ENCODE measurements at places on chromosomes 13 and 19.

DNA sequence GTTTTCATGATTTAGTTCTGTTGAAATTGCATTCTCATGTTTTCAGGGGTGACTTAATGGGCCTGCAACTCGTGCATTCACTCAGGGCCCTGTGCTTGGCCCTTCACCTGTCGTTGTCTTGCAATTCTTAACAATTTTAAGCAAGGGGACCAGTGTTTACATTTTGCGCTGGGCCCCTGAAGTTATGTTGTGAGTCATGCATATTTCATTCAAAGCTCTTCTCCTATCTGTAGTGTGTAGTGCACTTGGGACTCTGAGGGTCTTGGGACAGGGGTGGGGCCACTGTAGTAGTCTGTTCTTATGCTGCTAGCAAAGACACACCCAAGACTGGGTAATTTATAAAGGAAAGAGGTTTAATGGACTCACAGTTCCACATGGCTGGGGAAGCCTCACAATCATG is 211.2 kb upstream of the RXFP2 start:
- no peak for DNase-seq

- DNase-seq = no peak
Measured at GRCh38 chr13:31910633-31911032, 120.9 kb upstream of the FRY start.

GRCh38 chr13:31452525-31452924 is 252.8 kb downstream of the B3GLCT start:
- DNase-seq = no peak

DNA sequence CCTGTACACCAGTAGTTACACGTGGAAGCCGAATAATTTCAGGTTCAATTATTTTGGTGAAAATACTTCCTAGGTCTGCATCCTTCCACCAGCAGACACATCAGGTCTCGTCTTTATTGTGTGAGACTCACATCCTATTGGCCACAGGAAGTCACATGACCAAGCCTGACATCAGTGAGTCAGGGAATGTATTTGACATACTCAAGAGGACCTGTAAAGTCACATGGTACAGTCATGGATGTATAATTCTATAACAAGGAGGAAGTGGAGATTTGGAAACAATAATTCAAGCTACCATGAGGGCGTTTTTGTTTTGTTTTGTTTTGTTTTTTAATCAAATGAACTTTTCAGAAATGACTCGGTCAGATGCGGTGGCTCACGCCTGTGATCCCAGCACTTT is 9.3 kb upstream of the HIF3A start:
- DNase-seq = no peak

GRCh38 chr13:40528881-40529280 is 137.6 kb downstream of the FOXO1 start:
- DNase-seq = no peak

GRCh38 chr13:90686442-90686841 is 661.0 kb upstream of the MIR17HG start:
- no peak for DNase-seq

DNA sequence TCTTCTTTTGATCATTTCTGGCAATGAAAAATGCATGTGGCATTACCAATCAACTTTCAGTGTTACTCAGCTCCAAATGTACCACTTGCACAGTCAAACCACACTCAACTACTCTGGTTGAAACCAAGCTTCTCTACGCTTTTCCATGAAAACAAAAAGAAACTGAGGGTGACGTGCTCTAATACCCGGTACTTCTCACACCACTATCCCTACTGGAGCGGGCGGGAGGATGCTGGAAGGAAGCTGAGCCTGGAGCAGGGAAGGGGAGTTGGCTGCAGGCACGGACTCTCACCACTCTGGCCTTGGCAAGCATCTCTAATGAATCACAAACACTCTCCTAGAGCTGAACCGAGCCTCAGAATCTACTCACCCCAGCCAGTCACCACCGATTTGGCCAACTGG is 48.2 kb downstream of the STK24 start:
- no peak for DNase-seq

GRCh38 chr19:1248139-1248785 is at the start of gene MIDN:
TSS of gene MIDN (plus strand) at chr19:1248583. CDS start at chr19:1250297, 1,714 bp downstream.
- DNase-seq = no peak

DNA sequence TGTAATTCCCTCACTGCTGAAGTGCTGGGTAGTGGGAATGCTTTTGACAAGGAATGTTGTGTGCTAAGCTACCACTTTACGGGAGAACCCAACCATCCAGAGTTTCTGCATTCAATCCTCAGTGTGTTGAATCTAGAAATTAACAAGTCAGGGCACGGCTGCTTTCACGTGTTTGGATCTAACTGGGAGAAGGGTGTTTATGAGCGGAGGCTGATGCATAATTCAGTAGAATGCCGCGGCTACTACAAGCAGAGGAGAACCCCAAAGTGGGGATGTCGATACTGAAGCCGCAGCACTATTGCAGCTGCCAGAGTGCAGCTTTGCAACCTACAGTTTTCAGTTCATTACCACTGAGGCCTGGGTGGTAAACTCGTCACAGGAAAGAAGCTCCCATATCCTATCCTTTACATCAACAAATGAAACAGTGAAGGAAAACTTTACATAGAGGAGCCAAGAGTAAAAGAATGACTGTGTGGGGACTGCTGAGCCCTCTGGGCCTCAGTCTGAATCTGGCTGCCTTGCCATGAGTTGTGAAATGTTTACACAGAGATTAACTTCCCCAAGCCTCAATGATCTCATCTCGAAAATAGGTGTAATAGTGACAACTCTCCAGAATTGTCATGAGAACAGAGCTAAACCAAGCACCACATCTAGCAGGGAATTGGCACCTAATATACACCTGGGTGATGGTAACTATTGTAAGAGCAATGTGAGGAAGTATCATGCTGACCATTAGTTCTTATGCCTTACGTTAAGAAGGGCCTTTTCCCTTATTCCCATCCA is 531.7 kb downstream of the MYO16 start:
- DNase-seq = no peak

DNA sequence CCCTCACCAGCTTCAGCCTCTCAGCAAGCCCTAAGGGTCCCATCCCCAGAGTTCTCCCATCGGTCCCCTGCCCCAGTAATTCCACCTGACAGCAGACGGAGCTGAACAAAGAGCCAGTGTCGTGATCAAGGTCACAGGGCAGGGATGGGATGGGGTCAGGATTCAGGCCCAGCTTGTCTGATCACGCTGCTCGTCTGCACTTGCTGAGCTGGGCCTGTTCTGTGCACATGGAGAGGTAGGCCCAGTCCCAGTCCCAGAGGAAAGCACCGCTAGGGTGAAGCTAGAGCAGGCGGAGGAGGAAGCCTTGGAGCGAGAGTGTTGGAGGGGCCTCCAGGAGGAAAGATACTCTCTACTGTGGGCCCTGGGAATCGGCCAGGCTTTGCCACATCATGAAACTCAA is 7.1 kb upstream of the RBM42 start:
- no peak for DNase-seq

GRCh38 chr13:112143753-112144615 is 77.0 kb downstream of the SOX1 start:
- no peak for DNase-seq

GRCh38 chr13:106344342-106344741 is 191.1 kb downstream of the EFNB2 start:
- DNase-seq = no peak

- no peak for DNase-seq
Measured at GRCh38 chr13:95050800-95051615, 250.2 kb downstream of the ABCC4 start.

DNA sequence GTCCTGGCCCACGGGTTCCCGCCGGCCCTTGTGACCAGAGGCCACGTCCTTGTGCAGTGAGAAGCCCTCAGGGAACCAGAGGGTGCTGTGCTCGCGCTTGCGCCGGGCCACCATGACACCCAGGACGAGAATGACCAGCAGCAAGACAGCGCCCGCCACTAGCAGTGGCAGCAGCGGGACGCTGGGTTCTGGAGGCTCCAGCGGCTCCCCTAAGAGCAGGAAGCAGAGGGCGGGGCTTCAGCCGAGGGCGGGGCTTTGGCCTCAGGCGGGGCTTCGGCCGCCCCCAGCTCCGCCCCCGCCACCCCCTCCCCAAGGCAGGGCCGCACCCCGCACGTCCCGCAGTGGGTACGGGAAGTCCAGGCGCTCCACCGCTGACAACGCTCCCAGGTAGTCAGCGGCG is 30.4 kb downstream of the NOTCH3 start:
- DNase-seq = no peak

DNA sequence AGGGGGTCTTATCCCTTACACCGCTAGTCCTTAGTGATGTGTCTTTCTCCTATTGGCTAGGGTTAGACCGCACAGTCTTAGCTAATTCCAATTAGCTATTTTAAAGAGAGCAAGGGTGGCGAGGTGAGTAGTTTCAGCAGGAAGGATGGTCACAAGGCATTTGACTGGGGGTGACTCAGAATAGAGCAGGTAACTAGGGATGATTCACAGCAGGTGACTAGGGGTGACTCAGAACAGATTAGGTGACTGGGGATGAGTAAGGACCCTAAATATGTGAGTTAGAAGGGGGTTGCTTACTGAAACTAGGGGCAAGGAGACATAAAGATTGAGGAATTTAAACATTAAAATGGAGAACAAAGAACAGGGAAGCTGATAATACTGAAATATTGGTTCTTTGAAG is 64.3 kb downstream of the ZNF66 start:
- no peak for DNase-seq

DNA sequence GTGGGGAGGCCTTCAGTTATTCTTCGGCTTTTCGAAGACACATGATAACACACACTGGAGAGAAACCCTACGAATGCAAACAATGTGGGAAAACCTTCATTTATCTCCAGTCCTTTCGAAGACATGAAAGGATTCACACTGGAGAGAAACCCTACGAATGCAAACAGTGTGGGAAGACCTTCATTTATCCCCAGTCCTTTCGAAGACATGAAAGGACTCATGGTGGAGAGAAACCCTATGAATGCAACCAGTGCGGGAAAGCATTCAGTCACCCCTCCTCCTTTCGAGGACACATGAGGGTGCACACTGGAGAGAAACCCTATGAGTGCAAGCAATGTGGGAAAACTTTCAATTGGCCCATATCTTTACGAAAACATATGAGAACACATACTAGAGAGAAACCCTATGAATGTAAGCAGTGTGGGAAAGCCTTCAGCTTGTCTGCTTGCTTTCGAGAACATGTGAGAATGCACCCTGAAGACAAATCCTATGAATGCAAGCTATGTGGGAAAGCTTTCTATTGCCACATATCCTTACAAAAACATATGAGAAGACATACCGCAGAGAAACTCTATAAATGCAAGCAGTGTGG is 11.8 kb downstream of the ZNF555 start:
- no peak for DNase-seq

DNA sequence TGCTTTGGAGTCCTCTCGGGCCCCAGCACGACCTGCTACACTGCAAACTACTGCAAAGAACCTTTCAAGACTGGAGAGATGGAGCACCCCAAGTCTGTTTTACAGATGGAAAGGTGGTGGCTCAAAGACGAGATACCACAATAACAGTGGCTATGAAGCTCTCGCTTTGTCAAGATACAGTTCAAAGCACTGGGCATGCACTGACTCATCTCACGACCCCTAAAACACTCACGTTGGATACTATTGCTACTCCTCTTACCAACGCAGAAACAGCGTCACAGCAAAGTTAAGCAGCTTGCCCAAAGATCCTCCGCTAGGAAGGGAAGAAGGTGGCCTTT is 24.0 kb upstream of the LAIR1 start:
- DNase-seq = no peak

GRCh38 chr19:46536391-46536790 is 40.7 kb upstream of the PNMA8B start:
- DNase-seq = no peak

GRCh38 chr13:102312841-102313240 is 89.0 kb downstream of the FGF14 start:
- DNase-seq = no peak

GRCh38 chr19:46634045-46634655 is 1.9 kb downstream of the GNG8 start:
- no peak for DNase-seq

DNA sequence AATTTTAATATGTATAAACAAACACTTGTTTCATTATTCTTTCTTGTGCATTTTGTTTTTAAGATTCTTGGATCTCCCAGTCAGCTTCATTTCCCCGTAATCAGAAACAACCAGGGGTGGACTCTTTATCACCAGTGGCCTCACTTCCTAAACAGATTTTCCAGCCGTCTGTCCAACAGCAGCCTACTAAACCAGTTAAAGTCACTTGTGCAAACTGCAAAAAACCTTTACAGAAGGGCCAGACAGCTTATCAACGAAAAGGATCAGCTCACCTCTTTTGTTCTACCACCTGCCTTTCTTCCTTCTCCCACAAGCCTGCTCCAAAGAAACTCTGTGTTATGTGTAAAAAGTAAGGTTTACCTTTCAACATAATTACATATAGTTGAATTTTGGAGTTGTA is 44.3 kb downstream of the ZMYM2 start:
- DNase-seq = no peak

GRCh38 chr13:35808846-35809245 is 322.3 kb downstream of the DCLK1 start:
- DNase-seq = no peak

DNA sequence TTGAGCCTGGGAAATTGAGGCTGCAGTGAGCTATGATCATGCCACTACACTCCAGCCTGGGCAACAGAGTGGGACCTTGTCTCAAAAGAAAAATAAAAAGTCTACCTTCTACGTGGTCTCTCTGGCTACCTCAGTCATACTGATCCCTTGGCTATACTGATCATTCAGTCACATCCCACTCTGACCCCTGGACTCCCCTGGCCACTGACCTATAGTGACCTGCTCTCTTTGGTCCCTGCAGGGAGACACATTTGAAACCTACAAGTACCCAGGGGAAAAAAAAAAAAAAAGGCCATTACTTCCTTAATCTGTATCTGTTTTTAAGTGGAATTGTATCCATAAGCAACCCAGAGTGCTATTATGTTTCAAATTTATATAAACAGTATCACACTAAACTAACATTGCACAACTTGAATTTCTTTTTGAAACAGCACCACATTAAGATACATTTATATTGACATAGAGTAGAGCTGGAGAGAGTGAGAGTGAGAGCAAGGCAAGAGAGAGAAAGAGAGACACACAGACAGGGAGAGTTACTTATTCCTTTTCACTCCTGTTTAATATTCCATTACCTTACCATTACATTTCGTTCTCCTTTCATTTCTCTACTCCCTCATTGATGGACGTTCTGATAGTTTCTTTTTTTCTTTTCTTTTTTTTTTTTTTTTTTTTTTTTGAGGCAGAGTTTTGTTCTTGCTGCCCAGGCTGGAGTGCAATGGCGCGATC is 23.7 kb upstream of the CERS4 start:
- no peak for DNase-seq

- no peak for DNase-seq
Measured at GRCh38 chr19:34603003-34603402, 74.0 kb downstream of the SCGB2B2 start.

DNA sequence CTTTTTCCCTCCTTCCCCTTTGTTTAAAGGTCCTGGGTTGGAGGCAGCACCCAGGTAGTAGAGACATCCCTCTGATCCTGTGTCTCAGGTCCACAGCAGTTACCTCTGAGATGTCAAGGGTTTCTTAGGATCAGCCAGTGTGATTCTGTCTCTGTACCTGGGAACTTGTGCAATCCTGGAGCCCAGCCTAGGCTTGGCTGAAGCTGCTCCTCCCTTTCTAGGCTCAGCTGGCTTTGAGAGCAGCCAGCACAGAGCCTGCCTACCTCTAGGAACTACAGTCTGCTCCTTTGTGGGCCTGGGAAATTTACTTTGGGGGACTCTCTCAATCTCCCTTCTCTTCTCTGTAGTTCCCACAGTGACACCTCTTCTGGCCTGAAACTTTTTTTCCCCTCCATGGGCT is 171.6 kb downstream of the MTUS2 start:
- no peak for DNase-seq

All from NCI-H1417 treated with DMSO at 0.1 percent for 48 hours (cell line).